Stimulated activated CD8-positive, alpha-beta memory T cell treated with anti-CD3 and anti-CD28 coated beads, Interleukin-15, amount 100 ng/mL, for 48 hours (primary cell): ENCODE measurements at places on chromosomes 7 and 10.

DNA sequence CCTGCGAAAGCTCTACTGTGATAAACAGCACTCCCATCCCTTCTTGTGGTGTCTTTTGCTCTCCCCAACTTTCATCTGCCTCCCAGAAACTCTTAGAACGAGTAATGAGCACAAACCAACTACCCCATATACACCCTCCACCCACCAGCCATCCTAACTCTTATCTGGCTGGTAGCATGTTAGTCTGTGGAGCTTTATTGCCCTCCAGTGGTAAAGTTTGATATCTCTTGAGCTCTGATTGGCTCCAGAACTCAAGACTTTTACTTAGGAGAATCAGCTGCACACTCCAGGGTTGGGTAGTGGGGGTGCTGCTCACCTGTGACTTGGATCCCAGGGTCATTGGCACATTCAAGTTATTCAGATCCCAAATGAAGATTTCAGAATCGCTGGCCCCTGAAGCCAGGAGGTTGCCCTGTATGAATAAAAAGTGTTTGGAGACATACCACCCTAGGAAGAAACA, 10.9 kb downstream of the SEC31B start:
- no peak for DNase-seq

DNA sequence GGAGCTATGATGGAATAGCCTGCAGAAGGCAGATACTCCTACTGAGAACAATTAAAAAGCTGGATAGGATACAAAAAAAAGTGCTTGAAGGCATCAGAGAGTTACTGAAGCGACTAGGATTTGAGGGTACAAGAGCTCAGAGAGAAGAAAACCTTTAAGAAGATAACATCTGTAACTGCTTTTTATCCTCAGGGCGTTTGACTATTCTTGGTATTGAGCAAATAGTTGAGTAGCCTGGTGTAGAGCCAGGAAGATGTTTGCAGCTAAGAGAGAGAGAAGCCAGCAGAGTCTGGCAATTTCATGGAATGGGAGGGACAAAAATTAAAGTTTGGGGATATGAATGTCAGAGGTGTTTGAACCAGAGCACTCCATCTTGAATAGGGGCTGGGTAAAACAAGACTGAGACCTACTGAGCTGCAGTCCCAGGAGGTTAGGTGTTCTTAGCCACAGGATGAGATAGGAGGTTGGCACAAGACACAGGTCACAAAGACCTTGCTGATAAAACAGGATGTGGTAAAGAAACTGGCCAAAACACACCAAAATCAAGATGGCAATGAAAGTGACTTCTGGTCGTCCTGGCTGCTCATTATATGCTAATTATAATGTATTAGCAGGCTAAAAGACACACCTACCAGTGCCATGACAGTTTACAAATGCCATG, 428.8 kb downstream of the SH2D4B start:
- no peak for DNase-seq

DNA sequence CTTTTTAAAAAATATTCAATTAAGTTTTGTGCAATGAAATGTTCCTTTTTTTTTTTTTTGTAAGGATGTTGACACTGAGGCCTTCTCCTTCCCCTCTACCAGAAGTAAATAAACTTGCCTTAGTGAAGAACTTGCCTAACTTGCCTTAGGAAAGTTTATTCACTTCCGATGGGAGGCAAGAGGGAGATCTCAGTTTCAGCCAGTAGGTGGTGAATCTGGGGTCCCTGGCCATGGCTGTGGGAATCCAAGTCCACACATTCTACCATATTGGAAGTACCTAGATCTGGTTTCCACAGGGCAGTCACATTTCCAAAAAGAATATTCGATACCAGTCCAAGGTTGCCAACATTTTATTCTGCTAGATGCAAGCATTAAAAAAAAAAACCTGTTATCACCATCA, 270.9 kb downstream of the CCSER2 start:
- no peak for DNase-seq

DNA sequence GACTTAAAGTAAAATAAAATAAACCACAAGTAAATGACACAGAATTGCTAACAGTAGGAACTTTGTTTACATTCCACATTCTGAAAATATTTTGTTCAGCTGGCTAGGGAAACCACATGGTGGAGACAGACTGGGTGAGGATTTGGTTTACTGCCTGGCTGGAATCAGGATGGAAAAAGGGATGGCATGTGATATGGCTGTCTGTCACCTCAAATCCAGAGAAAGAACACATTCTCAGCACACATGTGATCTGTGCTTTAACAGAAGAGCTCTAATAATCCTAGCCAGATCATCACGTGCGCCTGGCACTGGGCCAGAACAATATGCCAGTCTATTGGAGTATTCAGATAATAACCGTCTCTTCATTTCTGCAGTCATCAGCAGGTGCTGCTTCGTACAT, 90.9 kb upstream of the PIP4K2A start:
- no peak for DNase-seq

GRCh38 chr10:18159557-18159956, 19.3 kb downstream of the CACNB2 start:
- DNase-seq, result no peak

GRCh38 chr10:11058965-11059364, 41.3 kb downstream of the CELF2 start:
- DNase-seq, result no peak

DNA sequence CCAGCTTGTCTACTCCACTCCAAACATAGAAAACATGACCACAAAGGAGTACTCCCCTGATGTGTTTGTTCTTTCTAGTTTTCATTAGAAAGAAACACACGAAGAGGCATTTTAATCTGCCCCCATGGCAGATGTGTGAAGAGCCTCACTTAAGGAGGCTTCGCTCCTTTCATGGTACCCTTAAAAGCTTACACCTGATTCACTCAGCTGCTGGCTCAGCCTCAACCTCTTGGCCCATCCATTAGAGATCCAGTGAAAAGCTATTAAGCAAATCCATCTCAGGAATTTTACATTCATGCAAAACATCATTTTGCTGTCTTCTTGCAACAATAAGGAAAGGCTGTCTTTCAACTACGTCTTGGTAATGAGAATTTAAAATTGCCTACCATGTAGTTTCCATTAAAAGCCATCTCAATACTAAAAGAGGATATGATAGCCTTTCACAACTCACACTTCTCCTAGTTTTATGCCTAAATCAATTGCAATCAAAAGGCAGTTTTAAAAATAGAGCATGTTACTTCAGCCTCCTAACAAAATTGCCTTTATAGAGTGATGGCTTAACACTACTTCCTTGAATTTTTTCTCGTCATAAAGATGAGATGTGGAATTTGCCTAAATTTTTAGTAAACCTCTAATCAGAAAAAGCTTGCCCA, 22.7 kb downstream of the MACC1 start:
- DNase-seq, result no peak

GRCh38 chr10:22635650-22636049, 78.7 kb downstream of the PIP4K2A start:
- DNase-seq, result no peak

GRCh38 chr10:23363793-23364135, 19.2 kb upstream of the C10orf67 start:
- no peak for DNase-seq

DNA sequence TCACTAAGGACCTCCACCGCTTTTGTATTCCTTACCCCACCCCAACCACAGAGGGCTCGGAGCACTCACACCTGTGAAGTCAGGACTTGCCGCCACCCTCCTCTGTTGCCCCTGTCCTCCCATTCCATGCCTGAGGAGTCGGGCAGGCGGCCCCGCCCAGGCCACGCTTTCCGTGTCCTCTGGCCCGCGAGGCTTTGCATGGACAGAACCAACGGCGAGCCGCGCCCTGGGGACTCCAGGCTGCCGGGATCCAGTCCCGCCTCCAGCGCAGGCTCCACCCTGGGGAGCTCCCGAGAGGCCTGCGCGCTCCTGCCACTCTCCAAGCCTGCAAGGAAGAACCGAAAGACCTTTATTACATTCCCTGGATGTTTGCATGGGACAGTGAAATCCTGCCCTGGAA, 366.4 kb upstream of the POM121L12 start:
- DNase-seq, result no peak

DNA sequence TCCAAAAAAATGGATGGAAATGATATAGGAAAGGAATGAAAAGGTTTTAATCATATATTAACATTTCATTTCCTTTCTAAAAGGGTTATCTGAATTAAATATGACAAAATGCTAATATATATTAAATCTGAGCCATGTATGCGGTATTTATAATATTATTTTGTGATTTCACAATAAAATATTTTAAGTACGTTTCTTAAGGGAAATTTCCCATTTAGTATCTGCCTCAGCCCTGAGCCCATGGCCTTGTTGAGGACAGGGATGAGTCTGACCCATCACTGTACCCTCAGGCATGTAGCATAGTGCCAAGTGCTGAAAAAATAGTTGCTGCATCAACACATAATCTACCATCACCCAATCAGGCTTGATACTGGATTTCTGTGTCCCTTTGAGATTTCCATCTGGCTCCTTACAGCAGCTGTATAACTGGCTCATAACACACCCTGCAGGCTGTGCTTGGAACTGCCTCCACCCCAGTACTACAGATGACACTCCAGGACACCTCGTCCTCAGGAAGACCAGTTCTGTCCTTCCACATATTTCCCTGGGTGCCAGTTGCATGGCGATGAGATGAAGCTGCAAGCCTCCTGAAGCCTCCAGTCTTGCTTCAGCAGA, 59.4 kb upstream of the ASAH2 start:
- no peak for DNase-seq

DNA sequence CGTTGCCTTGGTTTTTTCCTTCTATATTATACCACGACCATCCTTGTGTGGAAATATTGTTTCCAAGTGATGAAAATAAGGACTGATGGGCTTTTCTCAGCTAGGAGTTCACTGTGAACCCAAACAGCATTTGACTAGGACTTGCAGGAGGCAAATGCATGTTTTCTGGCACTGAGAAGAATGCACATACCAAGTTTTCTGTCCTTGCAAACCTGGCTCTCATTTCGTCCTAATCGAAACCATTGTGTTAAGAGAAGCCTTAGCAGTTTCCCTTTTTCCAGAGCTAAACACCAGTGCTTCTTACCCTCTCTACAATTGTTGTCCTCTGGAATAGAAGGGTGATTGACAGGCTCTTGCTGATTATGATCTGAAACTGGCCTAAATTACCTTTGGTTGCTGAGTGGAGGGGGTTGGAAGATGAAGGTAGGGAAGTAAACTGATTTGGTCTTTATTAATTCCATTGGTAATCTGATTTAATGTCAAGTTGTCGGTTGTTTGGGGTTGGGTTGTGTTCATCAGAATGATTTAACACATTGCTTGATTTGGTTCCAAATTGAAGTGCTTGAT, 33.1 kb upstream of the ELMO1 start:
- no peak for DNase-seq

GRCh38 chr7:151306374-151306773, 35.2 kb upstream of the NUB1 start:
- no peak for DNase-seq

GRCh38 chr7:137110091-137110509, 233.4 kb downstream of the PTN start:
- DNase-seq, result no peak

DNA sequence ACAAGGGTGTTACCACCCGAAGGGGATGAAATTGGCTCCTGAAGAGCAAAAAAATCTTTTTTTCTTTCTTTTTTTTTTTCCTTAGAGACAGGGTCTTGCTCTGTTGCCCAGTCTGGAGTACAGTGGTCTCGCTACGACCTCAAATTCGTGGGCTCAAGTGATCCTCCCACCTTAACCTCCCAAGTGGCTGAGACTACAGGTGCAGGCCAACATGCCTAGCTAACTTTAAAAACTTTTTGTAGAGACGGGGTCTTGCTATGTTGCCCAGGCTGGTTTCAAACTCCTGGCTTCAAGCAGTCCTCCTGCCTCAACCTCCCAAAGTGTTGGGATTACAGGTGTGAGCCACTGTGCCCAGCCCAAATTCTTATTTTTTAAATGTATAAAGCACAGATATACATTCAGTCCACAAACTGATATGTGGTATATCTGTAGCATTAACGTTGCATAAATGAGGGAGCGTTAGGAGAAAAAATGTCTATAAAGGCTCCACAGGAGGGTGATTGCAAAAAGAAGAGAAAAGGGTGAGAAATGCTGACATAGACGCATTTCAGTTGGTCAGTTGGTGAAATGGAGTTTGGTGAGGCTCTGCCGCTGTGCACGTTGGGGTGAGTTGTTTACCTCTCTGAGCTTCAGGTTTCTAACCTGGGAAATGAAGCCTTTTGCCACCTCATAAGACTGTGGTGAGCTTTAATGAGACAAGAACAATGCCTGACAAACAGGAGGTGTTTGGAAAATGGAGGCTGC, 100.7 kb upstream of the PODXL start:
- no peak for DNase-seq

DNA sequence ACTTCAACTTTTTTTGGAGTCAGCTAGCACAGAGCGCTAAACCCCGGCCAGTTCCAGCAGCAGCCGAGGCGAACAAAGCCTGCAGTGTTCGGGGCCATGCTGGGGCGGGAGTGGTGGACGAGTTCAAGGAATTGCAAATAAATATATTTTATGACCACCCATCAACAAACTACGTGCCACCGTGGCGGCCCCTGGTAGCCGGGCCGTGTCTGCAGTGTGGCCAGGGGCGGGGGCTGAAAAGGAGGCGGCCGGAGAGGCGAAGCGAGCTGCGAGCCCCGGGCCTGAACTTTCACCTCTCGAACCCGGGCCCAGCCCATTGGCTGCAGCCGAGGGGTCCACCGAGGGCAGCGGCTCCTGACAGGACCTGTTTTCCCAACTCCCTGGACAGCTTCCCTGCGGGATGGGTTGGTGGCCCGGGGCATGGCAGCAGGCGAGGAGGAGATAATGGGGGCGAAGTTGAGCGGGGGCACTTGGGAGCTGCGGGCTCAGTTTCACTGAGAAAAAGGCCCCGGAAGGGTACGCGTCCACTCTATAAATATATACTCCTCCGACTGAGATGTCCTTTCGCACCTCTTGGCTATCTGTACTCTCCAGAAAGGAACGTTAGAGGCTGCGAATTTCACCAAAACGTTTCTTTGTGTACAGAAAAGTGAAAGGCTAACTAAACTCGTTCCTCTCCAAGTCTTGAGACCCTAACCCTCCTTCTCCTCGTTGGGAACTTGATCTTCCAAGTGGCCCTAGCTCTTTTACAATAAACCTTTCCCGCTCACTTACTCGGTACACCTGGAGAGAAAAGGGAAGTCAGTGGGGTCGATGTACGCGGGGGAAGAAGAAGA, 164.6 kb upstream of the PPP1R3A start:
- DNase-seq, result no peak

- no peak for DNase-seq
Observed at GRCh38 chr10:132888898-132889490, 53.4 kb downstream of the CFAP46 start.

DNA sequence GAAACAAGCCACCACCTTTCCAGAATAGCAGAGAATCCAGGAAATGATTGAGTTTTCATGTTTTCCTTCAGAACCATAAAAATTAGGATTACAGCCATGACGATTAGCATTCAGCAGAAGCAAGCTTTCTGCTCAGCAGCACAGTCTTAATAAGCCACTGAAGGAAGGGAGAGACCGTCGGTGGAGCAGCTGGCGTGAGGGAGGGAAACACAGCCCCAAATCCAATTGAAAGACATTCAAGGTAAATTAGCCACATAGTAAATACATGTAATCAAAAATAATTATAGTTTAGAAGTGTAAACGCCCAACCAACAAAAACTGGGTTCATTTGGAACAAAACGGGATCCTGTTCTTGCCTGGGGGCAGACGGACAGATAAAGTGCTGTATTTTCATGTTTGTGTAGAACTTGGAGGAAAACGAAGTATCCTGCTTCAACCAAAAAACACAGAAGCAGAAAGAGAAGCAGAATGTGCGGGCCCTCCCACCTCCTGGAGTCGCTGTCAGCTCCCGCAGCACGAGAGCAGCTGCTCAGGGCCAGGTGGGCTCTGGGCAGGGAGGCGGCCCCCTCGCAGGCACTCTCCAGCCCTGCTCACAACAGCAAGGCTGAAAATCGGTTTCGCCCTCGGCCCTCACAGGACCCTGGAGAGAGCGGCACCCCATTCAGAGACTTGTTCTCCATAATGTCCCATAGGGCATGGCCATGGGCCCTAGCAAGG, 84.9 kb downstream of the TCERG1L start:
- DNase-seq, result no peak

- peak; percentile 86 for DNase-seq
Observed at GRCh38 chr10:102395400-102396316, at the start of gene NFKB2. Gene NFKB2, plus strand, starts transcription at chr10:102395705. Its CDS starts 255 bp downstream, at chr10:102395960.
